GM06990 (cell line): ENCODE measurements at places on chromosomes 4 and X.
A peak's percentile ranks its signal among the peaks of the same experiment; 100 is the strongest.

DNA sequence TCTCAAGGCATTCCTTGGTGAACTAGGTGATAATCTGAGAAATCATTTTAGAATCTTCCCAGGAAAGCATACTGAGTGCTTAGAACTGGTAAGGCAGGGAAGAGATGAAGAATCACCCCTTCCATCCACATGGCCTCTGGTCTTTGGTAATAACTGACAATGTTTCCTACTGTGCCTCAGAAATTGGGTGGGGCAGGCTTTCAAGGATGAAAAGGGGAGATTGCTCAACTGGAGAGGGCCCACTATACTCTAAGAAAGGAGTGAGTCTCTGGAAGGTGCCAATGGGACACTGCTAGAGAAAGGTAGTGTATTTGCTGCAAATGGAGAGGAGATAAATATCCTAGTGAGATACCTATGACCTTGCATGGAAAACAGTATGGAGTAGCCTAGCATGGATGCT is 135.0 kb upstream of the SCML1 start:
- DNase-seq, result no peak

- no peak for DNase-seq
These were observed 369.5 kb upstream of the FAM241A start for GRCh38 chr4:111775556-111776297.

DNA sequence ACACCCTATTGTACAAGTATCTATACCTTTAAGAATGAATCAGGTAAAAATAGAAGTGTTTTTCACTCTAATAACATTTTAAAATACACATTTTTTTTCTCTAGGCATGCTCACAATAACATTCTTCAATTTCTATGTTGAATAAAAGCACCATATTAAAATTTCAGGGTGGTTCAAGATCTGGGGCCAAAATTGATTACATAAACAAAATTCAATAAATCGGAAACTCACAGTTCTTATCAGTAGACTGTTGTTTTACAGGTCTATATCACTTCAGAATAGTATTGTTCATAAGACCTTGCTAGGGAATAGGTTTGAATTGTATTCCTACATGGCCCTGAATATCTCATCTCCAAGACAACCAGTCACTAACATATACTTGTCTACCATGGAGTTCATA is 634.0 kb downstream of the SPOCK3 start:
- DNase-seq, result no peak

GRCh38 chrX:49829016-49829415 is at the start of gene PAGE4:
PAGE4 (plus strand) TSS chrX:49829303; CDS start chrX:49830429, 1,126 bp downstream.
- no peak for DNase-seq

DNA sequence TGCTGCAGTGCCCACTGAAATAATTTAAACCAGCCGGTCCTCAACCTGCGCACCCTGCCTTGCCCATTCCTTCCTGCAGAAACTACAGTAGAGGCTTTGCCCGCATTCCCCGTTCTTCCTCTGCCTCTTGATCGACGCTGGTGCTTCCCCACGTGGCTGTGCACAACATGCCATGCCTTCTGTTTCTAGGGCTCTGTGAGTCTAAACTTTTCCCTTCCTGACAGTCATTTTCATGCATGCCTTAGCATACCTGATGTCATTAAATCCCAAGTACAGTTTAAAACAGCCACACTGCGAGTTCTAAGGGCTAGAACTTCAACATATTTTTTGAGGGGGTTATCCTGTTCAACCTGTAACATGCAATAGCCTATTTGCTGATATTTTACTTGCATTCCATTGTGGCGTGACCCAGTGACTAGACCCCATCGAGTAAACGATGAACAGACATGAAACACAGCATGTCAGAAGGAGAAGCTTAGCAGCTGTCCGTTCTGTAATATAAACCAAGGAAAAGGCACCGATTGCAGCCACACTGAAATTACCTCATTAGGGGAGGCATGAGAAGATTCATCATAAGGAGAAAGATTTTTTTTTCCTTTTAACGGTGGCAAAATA is 232.5 kb downstream of the ARHGAP10 start:
- no peak for DNase-seq

DNA sequence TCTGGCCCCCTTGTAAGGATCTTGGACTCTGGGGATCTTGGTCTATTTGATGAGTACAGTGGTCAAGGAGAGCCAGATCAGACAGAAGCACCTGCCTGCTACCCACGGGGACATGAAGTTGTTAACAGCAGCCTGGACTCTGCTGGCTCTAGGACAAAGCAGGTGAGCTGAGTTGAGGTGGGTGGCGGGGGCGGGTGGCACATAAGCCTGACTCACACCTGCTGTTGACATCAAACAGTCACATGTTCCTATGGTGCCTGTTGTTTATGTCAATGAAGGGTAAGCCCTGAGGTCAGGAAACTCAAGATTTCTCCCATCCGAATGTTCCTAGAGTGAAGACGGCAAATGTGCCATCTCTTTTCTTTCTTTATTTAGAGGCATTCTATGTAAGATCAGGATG is 50.1 kb upstream of the CLNK start:
- DNase-seq, result no peak

GRCh38 chrX:148530464-148531077 is 30.2 kb downstream of the AFF2 start:
- DNase-seq, result no peak

DNA sequence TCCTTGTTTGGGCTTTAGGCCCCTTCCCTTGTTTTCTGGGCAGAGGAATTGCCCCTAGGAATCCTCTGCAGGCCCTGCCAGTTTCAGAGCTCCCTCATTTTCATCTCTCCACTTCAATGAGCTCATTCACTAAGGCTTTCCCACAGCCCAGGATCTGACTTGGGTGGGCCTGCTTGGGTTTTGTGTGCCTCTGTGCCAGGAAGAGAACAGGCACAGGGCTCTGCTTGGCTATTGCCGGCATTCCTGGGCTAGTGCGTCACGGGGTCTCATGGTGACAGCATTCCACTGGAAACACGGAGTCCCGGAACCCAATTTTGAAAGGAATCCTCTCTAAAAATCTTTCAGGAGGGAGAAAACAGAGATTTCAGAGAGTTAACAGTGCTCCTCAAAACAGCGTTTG is 150.5 kb downstream of the VCX3A start:
- DNase-seq, result no peak

DNA sequence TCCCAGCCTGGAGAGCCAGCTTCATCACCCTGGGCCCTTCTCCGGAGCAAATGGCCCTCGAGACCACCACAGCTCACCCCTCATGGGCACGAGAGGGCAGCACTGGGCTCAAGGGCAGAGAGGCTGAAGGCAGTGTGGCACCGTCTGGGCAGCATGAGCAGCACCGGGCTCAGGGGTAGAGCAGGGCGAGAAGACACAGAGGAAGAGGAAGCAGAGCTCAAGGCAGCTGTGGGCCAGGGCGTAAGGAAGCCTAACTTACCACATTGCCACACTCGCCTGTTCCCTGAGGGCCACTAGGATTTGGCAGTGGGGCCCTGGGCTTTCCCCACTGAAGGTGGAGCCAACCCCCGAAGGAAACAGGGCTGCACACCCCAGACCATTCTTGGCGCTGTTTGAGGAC is 15.5 kb downstream of the ZNF185 start:
- no peak for DNase-seq

DNA sequence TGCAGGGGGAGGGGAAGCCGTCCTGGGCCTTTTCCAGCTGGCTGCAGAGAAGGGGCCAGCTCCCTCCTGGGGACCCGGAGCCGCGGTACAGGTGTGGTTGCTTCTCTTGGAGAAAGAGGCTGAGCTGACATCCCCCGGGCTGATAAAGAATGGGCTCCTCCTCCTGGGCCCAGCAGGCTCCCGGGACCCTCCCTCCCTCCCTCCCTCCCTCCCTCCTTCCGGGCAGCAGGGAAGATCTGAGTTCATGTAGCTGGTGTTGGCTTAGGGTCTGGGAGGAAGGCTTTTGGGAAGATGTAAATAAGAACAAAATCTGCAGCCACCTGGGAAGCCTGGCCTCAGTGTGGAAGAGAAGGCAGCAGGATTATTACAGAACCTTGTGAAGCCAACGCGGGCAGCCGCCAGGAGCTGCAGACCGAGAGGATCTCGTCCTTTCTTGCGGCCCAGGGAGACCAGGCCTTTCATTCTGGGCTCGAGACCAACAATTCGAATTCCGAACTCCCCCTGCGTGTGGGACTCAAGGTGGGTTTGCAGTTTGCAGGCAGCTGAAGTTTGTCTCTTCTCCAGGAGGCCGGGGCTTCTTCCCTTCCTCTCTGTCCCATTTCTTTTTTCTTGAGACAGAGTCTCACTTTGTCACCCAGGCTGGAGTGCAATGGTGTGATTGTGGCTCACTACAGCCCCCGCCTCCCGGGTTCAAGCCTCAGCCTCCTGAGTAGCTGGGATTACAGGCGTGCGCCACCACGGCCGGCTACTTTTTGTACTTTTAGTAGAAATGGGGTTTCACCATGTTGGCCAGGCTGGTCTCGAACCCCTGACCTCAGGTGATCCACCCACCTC is at the start of gene PLCXD1:
Gene PLCXD1 (plus strand): TSS at position 216 of the 834 bp plus-strand sequence. CDS start 2,807 bp downstream, outside the sequence.
- no peak for DNase-seq

DNA sequence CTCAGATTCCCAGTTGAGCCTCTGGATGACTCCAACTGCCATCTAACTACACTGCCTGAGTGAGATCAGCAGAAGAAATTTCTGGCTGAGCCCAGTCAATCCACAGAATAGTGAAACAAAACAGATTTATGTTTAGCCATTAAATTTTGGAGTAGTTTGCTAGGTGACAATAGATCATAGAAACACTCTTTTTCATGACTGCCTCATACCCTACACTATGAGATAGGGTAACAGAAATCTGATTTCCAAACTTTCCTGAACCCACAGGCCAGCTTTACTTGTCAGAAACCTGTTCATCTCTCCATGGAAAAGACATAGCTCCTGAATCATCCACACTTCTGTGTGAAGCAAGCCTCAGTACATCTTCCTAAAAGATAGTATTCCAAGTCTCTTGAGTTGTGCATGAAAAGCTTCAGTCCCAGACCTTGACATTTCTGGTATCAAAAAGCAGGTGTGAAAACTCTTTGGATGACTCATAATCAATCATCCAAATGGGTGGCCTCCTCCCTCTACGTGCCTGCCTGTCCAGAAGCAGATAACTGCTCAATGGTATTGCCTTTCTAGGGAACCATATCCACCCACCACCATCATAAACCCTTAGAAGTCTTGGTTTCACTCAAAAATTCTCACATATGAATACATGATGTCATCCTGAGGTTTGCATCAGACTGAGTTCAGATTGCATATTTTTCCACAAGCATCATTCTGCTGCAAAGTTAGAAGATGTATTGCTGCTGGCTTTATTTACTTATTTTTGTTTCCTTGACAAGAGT is 47.5 kb upstream of the RAP2C start:
- DNase-seq, result peak; percentile 3

GRCh38 chr4:180751009-180751408 is 1492.2 kb upstream of the TENM3 start:
- DNase-seq, result no peak

DNA sequence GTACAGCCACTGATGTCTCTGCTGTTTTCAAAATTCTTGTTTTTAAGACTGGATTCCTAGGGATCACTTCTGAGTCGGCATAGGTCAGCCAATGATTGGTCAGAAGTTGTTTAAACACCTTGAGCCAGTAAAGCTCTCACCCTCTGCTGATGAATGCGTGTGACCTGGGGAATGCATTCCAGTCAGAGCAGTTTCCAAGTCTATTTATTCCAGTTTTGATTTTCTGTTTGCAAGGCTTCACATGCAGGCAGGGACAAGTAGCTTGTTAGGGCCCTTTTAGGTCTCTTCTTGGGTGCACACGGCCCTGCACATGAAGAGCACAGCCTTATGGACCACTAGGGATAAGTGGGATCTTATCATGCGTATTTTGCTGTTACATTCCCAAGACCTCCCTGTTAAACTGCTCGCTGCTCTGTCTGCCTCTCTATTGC is 47.0 kb downstream of the KLHL15 start:
- DNase-seq, result no peak

DNA sequence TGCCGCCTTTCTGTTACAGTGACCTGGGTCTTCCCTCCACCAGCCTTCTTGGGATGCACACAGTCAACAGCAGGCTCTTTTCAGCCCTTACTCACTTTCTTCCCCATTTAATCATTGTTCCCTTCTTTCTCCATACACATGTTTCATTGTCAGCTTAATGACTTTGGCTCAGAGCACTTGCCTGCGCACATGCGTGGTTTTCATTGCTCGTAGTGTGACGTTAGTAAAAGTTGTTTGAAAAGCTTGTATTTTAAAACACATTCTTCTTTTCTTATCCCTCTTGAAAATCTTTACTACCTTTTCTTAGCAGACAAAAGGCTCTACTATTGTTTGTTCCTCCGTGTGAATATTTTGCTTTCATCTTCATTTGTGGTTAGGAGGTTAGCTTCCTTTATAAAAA is 19.7 kb upstream of the SCOC start:
- DNase-seq, result no peak

GRCh38 chr4:102008711-102009110 is 218.2 kb downstream of the BANK1 start:
- DNase-seq, result no peak

GRCh38 chr4:102345795-102346100 is 466 bp upstream of the SLC39A8 start:
- no peak for DNase-seq

- DNase-seq, result no peak
These were observed 103.5 kb downstream of the SLC34A2 start for GRCh38 chr4:25759101-25759500.

GRCh38 chr4:129371065-129371464 is 275.1 kb downstream of the C4orf33 start:
- DNase-seq, result no peak

- DNase-seq, result no peak
These were observed 8.1 kb downstream of the CPZ start for GRCh38 chr4:8600686-8601085.

GRCh38 chr4:54741202-54741601 is 83.4 kb downstream of the KIT start:
- no peak for DNase-seq

- peak; percentile 29 for DNase-seq
These were observed at the start of gene DCHS2 for GRCh38 chr4:154491341-154492271. DCHS2 (minus strand) TSS chr4:154491799; CDS start chr4:154491355, 444 bp downstream.

DNA sequence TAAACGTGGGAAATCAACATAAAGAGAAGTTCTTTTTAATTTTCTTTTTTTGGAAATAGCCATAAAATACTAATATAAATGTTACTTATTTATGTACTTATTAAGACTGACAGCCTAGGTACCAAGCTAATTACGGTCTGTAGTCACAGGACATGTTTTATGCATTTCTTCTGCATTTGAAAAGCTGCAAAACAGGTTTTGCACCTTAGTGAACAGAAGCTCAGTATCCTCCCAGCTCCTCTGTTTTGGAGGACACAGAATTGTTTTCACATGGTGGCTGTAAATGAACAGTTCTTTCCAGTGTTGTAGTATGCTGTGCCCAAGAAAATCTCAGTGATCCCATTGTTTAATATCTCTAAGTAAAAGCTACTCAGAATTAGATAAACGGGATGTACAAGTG is 1788.0 kb upstream of the TENM3 start:
- no peak for DNase-seq

GRCh38 chr4:127364911-127365310 is 267.8 kb upstream of the INTU start:
- no peak for DNase-seq

DNA sequence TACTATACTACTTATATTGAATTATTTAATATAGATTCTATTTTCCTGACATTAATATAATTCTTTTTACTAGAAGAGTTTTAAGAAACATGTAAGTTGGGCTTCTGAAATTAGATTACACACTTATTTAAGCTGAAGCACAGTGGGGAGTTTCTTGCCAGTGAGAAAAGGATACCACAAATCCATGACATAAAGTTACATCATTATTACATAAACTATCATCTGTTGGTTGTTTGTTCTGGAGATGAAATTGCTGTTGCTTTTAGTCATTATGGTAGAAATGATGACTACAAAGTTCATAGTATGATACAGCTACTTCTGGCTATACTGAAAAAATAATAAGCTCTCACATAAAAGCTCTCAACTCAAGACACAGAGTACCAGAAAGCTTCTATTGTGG is 880.4 kb downstream of the PCDH18 start:
- DNase-seq, result no peak

- DNase-seq, result no peak
These were observed 823.2 kb downstream of the CCSER1 start for GRCh38 chr4:90950385-90950841.
